ENCODE measurements at places on chromosomes 7 and 10.

DNA sequence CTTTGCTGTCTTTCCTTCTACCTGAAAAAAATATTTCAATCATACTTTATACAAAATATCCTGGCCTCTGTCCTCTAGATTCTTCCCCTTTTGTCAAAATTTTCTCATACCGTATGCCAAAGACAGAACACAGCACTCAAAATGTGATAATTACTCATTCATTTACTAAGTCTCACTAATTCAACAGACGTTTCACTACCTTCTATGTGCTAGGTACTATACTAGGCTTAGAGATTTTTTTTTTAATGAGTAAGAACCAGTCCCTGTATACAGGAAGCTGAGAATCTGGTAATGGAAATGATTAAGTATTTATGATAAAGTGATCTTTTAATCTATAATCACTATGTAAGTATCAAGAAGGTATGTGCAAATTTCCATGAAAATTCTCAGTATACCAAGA is 128.0 kb downstream of the ELAPOR2 start:
- no peak for DNase-seq

DNA sequence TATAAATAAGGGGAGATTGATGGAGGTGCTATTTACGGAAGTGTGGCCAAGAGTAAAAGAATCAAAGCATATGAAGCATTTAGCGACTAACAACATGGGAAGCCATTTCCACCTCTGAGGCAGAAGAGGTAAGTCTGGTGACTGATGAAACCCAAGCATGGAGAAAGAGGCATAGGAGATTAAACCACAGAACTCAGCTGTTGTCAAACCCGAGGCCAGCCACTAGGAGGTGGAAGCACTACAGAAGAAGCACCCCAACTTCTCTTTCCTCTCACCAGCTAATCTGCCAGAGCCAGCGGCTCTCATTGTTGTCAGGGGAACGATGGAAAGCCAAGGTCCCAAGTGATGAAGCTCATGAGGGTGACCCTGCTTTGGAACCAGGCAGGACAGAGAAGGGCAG is 19.6 kb upstream of the CNTNAP2 start:
- DNase-seq: no peak

- DNase-seq: no peak
These were observed 249.8 kb upstream of the AKR1E2 start for GRCh38 chr10:4576206-4576605.

DNA sequence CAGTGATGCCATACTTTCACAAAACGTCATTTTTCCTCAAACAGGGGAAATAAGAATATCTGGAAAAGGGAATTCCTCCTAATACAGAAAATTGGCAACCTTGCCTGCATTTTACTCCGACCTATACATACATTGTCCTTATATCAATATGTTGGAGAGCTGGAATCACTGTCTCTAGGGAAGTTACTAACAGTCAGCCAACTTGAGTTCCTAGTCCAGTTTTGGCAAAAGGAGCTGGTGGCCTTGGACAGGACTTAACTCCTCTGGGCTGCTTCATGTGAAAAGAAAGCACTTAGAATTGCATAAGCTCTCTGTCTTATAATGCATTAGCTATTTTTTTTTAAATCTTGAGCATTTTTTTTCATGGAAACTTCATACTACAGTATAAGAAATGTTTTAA is 174.2 kb upstream of the HGF start:
- no peak for DNase-seq

DNA sequence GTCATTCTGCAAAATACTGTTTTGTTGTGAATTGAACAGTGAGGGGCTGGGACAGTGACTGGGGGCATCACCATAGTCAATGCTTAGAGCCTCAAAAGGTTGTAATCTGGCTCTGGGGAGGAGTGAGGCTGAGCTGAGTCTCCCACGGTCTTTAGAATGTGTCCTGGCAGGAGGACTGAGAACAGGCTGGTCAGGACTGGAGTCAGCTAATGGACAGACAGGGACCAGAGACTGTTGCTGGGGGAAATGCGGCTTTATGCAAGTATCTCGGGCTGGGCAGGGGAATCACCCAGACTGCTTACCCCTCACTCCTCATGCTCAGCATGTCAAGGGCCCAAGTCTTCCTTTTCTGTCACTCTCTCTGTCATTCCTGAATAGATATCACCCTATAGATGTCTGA is 346.5 kb downstream of the TYW1 start:
- no peak for DNase-seq

DNA sequence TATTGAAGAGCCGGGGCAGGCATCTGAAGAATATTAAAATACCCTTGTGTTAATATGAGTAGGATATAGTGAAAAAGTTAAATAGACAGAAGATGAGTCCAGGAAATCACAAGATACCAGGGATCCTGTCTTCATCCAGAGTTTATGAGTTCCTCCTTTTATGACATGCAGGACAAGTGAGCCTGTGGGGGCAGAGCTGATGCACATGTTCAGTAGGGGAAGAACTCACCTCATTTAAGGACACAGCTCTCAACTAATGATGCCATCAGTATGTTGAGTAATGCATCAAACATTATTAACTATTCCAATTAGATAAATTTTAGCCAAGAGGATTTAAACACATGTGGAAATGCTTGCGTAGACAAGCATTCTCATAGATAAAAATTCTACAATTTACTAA is 435.8 kb upstream of the AKR1E2 start:
- DNase-seq: no peak

DNA sequence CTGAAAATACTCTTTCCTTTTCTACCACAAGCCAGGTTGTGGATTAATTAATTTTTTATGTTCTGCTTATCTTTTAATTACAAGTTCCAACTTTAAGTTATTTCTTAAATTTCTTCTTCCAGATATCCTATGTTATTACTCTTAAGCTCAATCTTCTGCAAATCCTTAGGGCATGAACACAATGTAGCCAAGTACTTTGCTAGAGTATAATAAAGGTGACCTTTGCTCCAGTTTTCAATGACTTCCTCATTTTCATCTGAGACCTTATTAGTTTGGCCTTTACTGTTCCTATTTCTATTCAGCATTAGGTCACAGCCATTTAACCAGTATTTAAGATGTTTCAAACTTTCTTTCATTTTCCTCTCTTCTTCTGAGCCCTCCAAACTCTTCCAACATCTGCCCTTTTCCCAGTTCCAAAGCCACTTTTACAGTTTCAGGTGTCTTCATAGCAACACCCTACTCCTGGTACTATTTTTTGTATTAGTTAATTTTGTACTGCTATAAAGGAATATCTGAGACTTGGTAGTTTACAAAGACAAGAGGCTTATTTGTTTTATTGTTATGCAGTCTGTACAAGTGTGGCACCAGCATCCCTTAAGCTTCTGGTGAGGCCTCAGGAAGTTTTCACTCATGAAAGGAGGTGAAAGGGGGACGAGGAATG is 886.2 kb upstream of the GHITM start:
- no peak for DNase-seq

DNA sequence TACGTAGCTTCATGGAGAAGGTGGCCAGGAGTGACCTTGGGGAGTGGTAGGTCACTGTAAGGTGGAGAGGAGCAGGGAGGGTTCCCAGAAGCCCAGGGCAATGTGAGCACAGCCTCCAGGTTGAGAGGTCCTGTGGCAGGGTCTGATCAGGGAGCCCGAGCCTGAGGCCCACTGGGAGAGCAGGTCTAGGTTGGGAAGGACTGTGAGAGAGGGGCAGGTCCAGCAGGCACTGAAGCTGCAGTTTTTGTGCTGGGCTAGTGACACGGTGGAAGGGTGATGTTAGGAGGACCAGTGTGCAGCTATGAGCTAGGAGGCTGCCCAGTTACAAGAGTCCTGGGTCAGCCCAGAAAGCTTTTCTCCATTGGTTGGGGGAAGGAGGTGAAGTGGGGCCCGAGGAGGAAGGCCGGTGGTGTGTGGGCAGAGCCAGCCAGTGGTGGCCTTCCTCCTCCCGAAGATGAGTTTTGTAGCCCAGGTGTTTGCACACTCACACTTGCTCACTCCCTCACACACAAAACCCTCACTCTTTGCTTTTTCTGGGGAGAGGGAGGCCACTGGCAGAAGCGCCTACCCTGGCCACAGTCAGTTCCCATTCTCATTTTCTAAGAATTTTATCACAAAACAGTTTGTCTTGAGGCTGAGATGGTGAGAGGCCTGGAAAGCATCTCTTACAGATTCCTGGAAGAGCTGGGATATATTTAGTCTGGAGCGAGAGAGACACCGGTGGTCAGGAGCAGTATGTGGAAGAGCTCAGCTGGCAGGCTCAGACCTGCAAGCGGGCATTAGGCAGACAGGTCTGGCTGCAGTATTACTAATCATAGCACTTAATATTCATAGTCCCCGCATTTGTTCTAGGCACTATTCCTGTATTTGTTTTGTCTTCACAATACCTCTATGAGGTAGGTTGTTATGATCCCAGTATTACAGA is 57.1 kb downstream of the ZNF467 start:
- no peak for DNase-seq

- no peak for DNase-seq
These were observed 161.9 kb downstream of the SORCS3 start for GRCh38 chr10:104802941-104803340.

DNA sequence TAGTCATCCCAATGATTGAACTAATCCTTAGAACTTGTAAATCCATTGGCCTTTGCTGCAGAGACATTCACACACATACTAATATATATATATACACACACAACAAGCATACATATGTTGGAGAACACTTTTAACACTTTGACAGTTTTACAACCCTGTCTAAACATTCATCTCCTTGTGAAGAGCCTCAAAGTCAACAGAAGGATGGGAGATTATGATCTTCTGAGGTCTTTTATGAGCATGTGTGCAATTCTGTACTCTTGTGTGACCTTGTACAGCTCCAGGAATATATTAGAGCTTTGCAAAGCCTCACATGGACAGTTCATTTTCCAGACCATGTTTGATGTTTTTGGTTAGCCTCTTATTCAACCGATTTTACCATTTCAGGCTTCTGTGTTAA is 589.0 kb downstream of the NXPH1 start:
- DNase-seq: no peak

- no peak for DNase-seq
These were observed 1.6 kb downstream of the TSPAN15 start for GRCh38 chr10:69452676-69453415.

DNA sequence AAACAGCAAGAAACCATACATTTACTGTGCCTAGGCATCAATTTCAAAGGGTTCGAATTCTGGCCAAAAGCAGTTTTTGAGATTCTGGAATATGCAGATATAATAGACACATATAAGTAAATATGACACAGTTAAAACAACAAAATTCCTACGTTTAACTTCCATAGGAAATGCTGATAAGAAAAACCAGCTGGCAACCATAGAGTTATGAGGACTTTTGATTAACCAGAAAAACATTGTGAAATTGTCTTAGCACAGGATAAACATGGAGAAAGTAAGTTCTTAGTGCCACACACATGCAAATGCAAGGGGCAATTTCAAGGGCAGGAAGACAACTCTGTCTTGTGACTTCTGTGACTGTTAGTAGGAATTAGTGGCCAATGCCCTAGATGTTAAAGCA is 702.1 kb downstream of the TNS3 start:
- DNase-seq: no peak

GRCh38 chr7:5629941-5630340 is 151.5 kb downstream of the RNF216 start:
- DNase-seq: no peak

DNA sequence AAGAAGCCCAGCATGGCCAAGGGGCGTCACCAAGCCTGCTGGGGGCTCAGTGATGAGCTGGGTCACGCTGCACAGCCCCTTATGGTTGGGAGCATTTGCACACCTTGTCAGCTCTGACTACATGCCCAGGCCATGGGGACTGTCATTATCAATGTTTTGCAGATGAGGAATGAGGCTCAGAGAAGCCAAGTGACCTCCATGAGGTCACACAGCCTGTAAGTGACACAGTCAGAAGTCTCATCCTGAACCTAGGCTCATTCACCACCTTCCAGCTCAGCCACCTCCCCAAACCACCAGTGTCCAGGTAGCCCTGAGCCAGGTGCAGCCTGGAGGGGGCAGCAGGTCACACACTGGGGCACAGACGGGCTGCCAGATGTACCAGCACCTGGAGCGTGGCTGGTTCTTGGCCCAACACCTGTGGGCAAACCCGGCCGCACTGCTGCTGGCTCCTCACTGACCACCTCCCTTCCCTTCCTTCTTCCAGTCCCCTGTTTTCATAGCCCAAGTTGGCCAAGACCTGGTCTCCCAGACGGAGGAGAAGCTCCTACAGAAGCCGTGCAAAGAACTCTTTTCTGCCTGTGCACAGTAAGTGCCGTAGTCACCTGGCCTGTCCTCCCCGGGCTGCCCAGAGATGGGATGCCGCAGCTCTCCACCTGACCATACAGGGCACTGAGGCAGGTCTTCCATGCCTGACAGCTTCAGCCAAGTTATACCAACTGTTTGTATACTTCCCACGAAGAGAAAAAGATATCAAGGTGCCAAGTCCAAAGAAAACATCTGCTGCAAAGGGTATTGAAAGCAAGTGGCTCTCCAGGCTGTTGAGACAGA is 119.6 kb downstream of the RGS10 start:
- DNase-seq: no peak

- peak; percentile 77 for DNase-seq
These were observed at the start of gene TMUB1 for GRCh38 chr7:151083071-151083823. Gene TMUB1 (minus strand): TSS chr7:151083493. CDS start chr7:151082563, 930 bp downstream.

DNA sequence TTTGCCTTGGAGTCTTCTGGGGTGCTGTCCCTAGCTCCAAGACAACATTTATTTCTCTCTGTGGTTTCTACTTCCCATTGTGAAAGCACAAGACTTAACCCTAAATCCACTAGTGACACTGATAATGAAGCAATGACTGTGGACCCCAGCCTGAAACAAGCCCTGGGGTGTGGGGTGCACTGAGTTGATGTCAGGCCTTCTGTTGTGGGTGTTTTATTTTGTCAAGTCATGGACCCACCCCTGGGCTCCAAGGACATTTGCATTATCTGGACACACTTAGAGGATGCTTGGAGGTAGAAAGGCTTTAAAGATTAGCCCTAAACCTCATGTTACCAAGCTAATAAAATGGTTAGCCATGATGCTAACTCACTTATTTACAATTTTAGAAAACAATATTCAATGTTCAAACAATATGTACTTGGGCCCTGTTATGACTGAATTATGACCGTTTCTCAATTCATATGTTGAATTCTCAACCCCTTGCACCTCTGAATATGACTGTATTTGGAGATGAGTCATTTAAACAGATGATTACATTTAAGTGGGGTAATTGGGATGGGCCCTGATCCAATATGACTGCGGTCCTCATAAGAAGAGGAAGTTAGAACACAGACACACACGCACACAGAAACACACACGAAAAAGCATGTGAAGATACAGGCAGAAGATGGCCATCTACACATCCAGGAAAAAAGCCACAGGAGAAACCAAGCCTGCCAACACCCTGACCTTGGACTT is 137.2 kb upstream of the IGFBP3 start:
- DNase-seq: no peak

GRCh38 chr7:45486575-45486974 is 87.6 kb upstream of the ADCY1 start:
- no peak for DNase-seq

GRCh38 chr10:119917777-119918176 is 25.2 kb downstream of the SEC23IP start:
- no peak for DNase-seq

Data from GM19239 (cell line).